Activated T-cell treated with anti-CD3 and anti-CD28 coated beads, Interleukin-2, amount 50 U/mL, for 72 hours (primary cell): ENCODE measurements at places on chromosomes 13 and 19. TPM values are rescaled to one million over a fixed set of nuclear protein-coding genes. Genes with fewer than 3 reads are reported as not detected.

DNA sequence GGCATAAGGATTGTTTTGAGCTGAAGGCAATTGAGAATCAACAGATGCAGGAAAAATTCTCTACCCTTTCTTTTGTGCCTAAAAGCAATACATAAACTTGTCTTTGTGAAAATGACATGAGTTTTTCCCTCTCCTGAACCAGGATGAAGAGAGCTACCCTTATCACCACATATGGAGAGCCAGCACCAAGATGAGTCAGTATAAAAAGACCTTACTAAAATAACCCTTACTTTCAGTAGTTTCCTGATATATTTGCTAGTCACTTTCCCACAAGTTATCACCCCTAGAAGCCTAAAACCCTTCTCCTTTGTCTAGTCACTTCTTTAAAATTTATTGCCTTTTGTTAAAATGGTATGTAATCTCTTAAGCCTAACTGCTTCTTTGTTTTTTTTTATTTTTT, 61.9 kb upstream of the ANKRD10 start:
- no peaks in the 10 kb centered on the region for H3K4me1 ChIP-seq
- no peak for DNase-seq
- no peak overlapping the region for H3K4me3 ChIP-seq
- H3K36me3 ChIP-seq = no peaks in the 10 kb centered on the region
- H3K27me3 ChIP-seq = peaks cover 65% of the 10 kb centered on the region

GRCh38 chr13:42633495-42633894, 59.5 kb downstream of the TNFSF11 start:
- DNase-seq = no peak
- H3K36me3 ChIP-seq = no peaks in the 10 kb centered on the region
- no peaks in the 10 kb centered on the region for H3K4me1 ChIP-seq
- H3K27ac ChIP-seq = no peak overlapping the region

Gene LYL1
- 6.3 TPM for total RNA-seq

DNA sequence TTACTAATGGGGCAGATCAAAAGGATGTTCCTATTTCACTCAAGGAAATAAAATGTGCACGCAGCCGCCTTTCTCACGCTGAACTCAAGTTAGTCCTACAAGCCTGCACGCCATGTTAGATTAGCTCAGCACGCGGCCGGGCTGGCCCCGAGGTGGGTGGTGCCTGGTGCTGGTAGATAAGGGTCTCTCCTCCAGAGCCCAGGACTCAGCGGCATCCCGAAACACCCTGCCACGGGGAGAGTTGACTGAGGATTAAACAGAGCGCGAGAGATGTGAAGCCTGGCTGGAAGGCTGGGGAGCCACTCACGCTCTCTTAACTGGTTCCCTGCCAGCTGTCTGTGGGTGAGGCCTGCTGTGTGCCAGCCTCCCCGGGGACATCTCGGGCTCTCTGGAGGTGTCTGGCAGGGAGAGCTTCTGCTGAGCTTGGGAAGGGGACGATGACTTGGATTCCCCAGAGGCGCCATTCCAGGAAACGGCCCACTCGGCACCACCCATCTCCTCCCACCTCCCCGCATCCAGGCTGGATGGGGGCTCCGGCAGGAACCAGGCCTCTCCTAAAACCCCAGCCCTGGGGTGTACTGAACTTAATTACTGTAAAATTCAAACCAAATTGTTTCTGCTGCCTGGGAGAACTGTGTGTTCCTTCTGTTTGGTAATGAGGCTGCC, 122.2 kb downstream of the KDM4B start:
- peaks cover 1% of the 10 kb centered on the region for H3K36me3 ChIP-seq
- no peak overlapping the region for H3K27ac ChIP-seq
- H3K4me1 ChIP-seq = no peaks in the 10 kb centered on the region
- no peak overlapping the region for H3K4me3 ChIP-seq

Gene CCNE1
- total RNA-seq = 39.3 TPM

DNA sequence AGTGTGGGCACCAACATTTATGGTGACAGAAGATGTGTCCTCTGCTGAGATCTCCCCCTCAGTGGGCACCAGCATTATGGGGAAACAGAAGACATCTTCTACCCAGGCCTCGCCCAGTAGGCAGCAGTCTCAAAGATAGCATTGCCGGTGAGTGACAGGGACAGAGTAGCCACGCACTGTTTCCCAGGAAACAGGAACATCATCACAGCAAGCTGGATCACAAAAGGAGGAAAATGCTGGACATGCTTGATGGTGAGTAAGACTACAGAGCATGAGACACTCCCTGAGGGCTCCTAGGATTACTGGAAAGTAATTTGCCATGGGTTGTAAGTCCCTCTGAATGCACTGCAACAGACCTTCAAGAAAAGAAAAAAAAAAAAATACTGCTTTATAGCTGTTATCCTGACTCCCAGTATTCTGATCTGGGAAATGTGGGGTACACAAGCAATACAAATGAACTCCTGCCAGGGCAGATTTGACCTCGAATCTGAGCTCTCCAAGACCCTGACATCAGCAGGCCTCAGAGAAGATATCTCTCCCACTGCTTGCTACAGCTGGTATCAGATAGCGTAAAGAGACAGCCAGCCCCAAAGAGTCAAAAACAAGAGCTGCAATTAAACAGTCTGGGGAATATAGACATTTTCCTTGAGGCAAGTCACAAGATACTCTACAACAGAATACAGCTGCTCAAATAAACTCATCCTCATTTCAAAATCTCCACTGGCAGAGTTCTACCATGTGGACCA, 180.4 kb downstream of the RBM26 start:
- no peak for DNase-seq
- peaks cover 13% of the 10 kb centered on the region for H3K27me3 ChIP-seq
- no peak overlapping the region for H3K4me3 ChIP-seq
- no peaks in the 10 kb centered on the region for H3K4me1 ChIP-seq
- no peak overlapping the region for H3K27ac ChIP-seq

DNA sequence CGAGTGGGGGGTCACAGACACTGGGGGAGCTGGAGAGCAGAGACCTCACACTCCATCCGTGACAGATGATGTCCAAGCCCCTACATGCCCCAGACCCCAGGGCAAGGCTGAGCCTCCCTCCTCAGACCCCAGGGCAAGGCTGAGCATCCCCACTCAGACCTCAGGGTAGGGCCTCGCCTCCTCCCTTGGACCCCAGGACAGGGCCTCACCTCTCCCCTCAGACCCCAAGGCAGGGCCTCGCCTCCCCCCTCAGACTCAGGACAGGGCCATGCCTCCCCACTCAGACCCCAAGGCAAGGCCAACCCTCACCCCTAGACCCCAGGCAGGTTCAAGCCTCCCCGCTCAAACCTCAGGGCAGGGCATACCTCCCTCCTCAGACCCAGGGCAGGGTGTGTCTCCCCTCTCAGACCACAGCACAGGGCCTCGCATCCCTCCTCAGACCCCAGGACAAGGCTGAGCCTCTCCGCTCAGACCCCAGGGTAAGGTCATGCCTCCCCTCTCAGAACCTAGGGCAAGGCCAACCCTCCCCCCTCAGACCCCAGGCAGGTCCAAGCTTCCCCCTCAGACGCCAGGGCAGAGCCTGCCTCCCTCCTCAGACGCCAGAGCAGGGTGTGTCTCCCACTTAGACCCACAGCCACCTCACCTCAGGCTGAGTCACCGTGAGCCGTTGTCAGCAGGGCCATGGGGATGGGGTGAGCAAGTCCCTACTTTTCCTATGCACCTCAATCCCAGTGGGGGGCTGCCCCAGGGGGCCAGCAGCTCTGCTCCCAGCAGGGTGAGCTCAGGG, 1.7 kb upstream of the S1PR4 start:
- peak overlapping the region; percentile 30 for H3K27ac ChIP-seq
- H3K4me3 ChIP-seq = peak overlapping the region; percentile 88
- peaks cover 5% of the 10 kb centered on the region for H3K36me3 ChIP-seq
- no peaks in the 10 kb centered on the region for H3K27me3 ChIP-seq

GRCh38 chr19:38317104-38317612, 1.4 kb upstream of the YIF1B start:
- H3K27me3 ChIP-seq = no peaks in the 10 kb centered on the region
- peak overlapping the region; percentile 85 for H3K4me3 ChIP-seq
- no peaks in the 10 kb centered on the region for H3K36me3 ChIP-seq
- peaks cover 72% of the 10 kb centered on the region for H3K4me1 ChIP-seq
- DNase-seq = peak; percentile 26

GRCh38 chr13:49367640-49368422, 76.0 kb downstream of the CAB39L start:
- no peak overlapping the region for H3K27ac ChIP-seq
- peaks cover 6% of the 10 kb centered on the region for H3K36me3 ChIP-seq

GRCh38 chr19:39182174-39182505, 14.6 kb upstream of the NCCRP1 start:
- H3K27me3 ChIP-seq = no peaks in the 10 kb centered on the region
- no peak overlapping the region for H3K4me3 ChIP-seq
- no peak for DNase-seq
- H3K4me1 ChIP-seq = no peaks in the 10 kb centered on the region
- no peaks in the 10 kb centered on the region for H3K36me3 ChIP-seq
- H3K27ac ChIP-seq = no peak overlapping the region
